ENCODE measurements at places on chromosomes 5 and 9. TPM values are rescaled to one million over a fixed set of nuclear protein-coding genes. Genes with fewer than 3 reads are reported as not detected.

Gene PCDHGA3
- total RNA-seq: 7.5 TPM

Gene TLX3
- not detected for total RNA-seq

Gene PRRX2
- 7.9 TPM for total RNA-seq

Gene TAF11L12
- total RNA-seq: not detected

Gene RGS14
- 5.1 TPM for total RNA-seq

Gene THBS4
- 217 TPM for total RNA-seq

Gene LCN10
- 1.4 TPM for total RNA-seq

Gene CCNJL
- 10.8 TPM for total RNA-seq

Gene KLF4
- 15.4 TPM for total RNA-seq

Gene FOXI1
- total RNA-seq: not detected

Measured in camera-type eye (tissue), 1 donor.